A549 treated with RU486 at 1 μM for 4 hours (cell line): ENCODE measurements at places on chromosomes 1 and 21. TPM values are rescaled to one million over a fixed set of nuclear protein-coding genes. Genes with fewer than 3 reads are reported as not detected.

The GIPC2 gene
- 0.02 to 0.06 TPM (median 0.05 TPM) in 4 of 5 replicates, not detected in the other for total RNA-seq

The NBPF4 gene
- total RNA-seq = 0.12 to 0.23 TPM (median 0.19 TPM) in 4 of 5 replicates, not detected in the other

The S100A14 gene
- total RNA-seq = 0.28 to 0.73 TPM (median 0.45 TPM) in 5 replicates

The SLC44A5 gene
- 0.05 to 0.19 TPM (median 0.06 TPM) in 3 of 5 replicates, not detected in the others for total RNA-seq

The GNL2 gene
- total RNA-seq = 54.1 to 70.9 TPM (median 61.7 TPM) in 5 replicates

The HES3 gene
- total RNA-seq = not detected in 5 replicates

The ELOVL1 gene
- 138 to 163 TPM (median 143 TPM) in 5 replicates for total RNA-seq

The DISC1 gene
- 0.10 to 0.21 TPM (median 0.18 TPM) in 5 replicates for total RNA-seq
